Activated gamma-delta T cell treated with Interleukin-2 at 50 U/mL for 16 hours (primary cell): ENCODE measurements at places on chromosomes 6 and 20.

GRCh38 chr20:50409495-50409894, 100.7 kb upstream of the PTPN1 start:
- no peak for DNase-seq

- DNase-seq, result no peak
Measured at GRCh38 chr6:137765059-137765458, 102.0 kb upstream of the TNFAIP3 start.

DNA sequence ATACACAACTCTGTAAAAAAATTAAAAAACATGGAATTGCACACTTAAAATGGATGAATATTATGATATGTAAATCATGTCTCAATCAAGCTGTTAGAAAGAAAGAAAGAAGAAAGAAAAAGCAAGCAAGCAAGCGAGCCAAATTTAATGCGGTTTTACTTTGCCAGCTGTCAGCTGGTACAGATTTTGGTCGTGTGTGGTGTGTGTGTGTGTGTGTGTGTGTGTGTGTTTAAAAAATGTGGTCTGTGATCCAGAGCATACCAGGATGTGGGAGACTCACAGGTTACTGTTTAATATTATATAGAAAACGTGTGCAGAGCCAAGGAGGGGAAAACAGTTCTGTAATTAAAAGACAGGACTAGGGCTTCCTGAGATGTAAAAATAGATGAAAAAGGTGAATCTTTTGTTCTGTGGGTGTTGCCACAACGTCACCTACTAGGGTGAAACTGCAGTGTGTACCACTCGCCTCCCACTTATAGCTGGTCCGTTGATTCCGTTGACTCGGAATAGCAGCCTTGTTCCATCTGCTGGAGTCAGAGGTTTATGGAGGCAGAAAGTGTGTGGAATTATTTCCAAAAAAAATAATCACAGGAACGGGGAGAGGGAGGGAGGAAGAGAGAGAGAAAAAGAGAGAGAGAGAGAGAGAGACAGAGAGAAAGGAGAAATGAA, 197.7 kb downstream of the BCAS1 start:
- DNase-seq, result peak; percentile 59

- DNase-seq, result no peak
Measured at GRCh38 chr6:107536180-107536961, 46.5 kb downstream of the SOBP start.

DNA sequence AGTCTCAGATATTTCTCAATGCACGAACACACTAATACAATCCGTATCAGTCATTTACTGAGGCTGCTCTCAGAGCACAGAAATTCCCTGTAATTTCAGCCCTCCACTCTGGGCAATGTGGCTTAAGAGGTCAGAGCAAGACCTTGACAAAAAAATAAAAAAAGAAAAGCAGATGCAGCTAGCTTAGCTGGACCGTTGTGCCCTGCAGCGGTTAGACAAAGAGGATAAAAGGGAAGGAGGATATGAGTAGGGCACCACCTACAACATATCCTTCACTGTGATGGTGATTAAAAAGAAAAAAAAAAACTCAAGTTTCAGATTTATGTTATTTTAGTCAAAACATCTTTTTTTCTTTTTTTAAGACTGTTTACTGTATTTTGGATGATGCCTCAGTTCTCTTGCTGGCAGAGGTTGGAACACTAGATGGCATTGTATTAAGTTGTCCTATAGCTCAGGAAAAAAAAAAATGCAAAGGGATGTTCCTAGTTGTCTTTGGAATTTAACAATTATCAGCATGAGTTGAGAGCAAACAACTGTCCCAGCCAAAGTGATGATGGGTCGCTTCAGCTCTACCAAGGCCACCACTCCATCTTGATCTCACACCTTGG, 59.9 kb downstream of the ANKEF1 start:
- DNase-seq, result no peak

DNA sequence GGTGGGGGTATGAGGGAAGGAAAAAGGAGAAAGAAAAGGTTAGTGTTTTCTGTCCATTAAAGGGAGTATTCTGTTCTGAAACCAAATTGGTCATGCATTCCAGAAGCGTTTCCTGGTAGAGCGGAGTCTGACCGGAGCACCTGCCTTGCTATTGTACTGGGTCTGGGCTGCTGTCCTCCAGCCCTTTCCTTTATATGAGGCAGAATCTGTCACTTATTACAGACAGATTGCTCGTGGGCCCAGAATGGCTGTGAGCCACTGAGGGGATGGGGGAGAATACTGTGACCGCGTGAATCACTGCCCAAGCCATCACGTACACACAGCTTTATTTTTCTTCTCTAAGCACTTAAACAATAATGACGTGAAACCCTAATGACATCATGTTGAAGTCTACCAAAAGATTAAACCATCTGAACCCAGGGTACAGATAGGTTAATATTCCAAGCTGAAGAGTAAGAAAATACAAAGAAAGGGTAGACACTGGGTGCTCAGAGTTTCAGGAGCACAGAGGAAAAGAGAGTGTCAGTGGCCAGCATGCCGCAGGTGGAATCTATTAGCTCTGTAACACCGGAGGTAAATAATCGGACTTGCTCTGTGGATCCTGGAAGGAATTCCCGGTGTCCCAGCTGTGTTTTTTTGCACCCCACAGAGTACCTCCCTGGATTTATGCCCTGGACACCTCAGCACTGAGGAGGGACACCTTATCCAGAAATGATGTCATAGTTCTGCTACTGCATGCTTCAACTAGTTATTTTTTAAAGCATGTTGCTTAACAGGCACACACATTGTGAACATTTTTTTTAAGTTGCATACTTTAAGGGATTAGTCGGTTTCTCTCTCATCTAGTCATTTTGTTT, 573.3 kb downstream of the PKHD1 start:
- DNase-seq, result no peak

- no peak for DNase-seq
Measured at GRCh38 chr20:13342469-13343242, 121.6 kb downstream of the ISM1 start.

DNA sequence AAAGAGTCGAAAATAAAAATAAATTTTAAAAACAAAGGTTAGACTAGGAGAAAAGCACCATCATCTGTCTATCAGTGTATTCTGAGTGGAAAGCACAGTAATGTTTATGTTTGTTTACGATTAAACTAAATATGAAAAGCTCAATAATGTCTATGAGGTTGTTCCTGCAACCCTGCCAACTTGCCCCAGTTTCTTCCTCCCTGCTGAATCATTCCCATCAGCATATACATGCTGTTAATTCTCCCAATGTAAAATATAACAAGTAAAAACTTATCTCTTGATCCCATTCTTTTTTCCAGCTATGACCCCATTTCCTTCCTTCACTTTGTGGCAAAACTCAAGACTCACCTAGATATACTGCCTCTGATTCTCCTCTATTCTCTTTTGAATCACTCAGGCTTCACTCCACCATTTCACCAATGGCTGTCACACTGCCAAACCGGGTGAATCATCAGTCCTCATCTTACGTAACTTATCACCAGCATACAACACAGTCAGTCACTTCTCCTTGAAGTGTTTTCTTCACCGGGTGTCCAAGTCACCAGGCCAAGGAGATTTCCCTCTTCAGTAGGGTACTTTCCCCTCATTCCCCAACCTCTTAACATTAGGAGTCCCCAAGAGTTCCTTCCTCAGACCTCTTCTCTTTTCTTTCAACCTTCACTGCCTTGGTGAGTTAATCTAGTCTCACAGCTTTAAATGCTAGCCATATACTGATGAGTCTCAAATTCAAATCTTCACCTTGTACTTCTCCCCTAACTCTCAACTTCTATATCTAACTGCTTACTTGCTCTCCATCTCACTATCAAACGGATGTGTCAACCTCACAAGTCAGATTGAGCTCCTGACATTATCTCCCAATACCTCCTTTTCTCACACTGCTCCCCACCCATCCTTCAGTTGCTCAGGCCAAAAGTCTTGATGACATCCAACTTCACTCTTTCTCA, 6.2 kb downstream of the TMEM242 start:
- DNase-seq, result no peak
